ENCODE measurements at places on chromosomes 7 and 10. TPM values are rescaled to one million over a fixed set of nuclear protein-coding genes. Genes with fewer than 3 reads are reported as not detected.

Gene WDR86
- total RNA-seq = 41.5 TPM

Gene STN1
- total RNA-seq = 20.9 TPM

Gene STARD3NL
- total RNA-seq = 41.2 TPM

Gene PDZD7
- total RNA-seq = 0.28 TPM

Gene OPN1SW
- total RNA-seq = not detected

Gene IL2RA
- total RNA-seq = 0.69 TPM

DNA sequence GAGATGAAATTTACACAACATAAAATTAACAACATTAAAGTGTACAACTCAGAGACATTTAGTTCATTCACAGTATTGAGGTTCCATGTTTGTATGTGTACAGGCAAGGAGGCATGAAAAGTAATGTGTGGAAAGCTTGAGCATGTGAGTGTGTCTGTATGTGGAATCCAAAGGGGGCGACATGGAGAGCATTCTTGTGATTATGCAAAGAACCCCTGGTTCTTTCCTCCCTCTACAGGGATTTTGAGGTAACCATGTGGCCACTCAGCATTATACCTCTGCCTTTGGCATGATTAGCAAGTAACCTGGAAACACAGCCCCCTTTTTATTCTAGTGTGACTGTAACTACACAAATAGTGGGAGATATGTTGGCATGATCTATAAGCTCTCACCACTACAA is 21.0 kb downstream of the OR2F1 start:
- DNase-seq = no peak

DNA sequence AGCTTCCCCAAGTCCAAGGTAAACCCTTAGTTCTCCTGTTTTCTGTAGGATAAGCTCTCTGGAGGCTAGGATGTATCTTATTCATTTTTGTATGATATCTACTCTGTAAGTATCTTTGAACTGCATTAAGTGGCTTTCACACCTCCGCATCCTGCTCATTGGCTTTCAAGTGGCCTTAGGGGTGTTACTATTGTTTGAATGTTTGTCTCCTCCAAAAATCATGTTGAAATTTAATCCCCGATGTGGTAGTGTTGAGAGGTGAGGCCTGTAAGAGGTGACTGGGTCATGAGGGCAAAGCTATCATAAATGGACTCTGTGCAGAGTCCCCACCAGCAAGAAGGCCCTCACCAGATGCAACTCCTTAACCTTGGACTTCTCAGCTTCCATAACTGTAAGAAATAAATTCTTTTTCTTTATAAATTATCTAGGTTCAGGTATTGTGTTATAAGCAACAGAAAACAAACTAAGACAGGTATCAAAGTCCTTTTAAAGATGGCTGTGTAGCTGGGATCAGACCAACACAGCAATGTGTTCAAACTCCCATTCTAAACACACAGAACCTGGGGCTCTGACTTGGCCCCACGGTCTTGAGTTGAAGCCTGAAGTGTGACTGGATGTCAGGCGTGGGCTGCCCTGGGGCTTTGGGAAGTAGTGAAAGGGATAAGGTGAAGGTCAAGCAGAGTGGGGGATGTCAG is 25.9 kb downstream of the TBXAS1 start:
- DNase-seq = no peak

DNA sequence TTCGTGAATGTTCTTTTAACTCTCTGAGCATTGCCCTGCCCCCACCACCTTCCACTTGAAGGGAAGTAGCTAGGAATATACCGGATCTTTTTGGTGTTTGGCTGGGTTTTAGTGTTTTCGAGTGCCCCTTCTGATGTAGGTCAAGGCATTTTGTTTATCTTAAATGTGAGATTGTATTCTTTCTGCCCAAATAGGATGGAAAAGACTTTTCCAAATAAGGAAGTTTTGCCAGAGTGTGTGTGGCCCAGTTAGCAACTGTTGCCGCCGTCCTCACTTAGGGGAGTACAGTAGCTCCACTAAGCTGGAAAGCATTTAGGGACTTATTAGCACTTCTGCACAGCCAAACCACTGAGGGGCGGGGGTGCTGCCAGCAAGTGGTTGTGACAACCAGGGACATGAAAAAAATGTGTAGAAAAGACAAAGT is 29.8 kb upstream of the VCL start:
- no peak for DNase-seq

GRCh38 chr10:48442809-48443177 is 136.3 kb downstream of the MAPK8 start:
- DNase-seq = no peak

DNA sequence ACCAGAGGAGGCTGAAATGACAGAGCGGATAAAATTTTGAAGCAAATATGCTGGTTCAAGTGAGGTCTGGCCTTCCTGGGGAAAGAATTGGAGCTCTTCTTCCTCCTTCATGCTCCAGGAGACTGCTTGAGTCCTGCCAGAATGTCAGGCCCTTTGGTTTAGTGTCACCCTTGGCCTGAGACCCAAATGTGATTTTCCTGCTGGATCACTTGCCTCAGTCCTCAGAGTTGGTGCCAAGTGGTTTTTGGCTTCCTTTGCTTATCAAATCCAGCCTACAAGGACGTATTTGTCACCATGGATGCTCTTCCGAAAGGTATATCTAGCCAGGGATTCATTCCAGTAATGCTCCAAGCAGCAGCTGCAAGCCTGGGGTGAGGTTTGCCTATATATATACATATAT is 118.4 kb downstream of the PLPP4 start:
- DNase-seq = no peak

- no peak for DNase-seq
These were observed 29.2 kb upstream of the ADGRA1 start for GRCh38 chr10:133058331-133059092.

DNA sequence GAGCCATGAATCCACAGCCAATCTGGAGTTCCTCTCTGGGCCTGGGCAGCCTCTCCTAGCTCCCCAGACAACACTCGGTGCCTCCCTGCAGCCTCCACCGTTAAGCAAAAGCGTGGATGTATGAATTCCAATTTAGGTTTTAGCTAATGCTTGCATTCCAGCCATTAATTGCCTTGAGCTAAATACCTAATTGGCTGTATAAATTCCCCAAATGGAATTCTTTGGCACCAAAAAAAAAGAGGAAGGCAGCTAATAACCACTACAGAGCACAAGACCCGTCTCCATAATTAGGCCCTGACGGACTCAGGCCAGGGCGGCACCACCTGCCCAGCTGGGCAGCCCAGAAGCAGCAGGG is 140.5 kb downstream of the PTPRN2 start:
- DNase-seq = no peak

GRCh38 chr7:37945336-37945735 is 24.9 kb downstream of the EPDR1 start:
- no peak for DNase-seq

DNA sequence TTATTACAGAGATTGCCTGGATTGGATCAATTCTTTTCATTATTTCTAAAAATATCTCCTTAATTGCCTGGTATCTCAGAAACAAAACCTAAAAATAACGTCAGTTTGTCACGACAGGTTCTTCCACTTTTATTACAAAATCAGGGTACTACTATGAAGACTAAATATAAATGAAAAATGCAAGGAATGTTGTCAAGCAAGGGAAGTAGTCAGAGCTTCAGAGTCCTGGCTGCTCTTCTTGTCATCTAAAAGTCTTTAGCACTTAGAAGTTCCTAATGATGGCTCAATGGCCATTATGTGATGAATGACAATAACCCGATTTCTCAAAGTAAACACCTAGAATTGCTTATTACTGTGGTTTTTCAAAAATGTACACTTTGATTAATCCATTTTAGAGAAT is 192.2 kb downstream of the SEMA3A start:
- no peak for DNase-seq

DNA sequence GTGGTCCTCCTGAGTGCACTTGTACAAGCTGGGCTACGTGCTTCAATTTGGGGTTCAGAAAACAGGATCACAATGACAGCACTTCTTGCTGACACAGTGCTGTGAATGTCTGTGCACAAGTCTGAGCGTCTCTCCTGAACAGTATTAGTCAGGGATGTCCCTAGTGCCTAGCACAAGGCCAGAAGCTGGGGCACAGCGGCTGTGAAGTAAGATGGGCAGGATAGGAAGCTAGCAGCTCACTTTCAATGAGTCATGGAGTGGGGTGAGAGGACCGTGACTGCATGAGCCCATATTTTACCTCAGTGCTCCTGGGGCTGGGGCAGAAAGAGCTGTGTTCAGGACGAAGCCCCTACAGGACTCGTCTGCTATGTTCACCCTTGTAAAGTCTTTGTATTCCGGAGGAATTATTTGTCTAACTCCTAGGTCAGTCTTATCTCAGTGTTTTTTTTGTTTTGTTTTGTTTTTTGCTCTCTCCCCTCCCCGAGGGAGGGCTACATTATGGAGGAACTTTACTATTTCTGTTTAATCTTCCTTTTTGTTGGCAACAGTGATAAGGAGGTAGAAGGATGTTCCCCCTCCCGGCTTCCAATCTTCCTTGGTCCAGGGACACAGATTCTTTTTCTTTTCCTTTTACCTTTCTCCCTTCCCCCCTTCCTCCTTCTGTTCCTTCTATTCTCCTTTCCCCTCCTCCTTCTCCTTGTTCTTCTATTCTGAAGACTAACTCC is 2.8 kb upstream of the LRMDA start:
- no peak for DNase-seq

DNA sequence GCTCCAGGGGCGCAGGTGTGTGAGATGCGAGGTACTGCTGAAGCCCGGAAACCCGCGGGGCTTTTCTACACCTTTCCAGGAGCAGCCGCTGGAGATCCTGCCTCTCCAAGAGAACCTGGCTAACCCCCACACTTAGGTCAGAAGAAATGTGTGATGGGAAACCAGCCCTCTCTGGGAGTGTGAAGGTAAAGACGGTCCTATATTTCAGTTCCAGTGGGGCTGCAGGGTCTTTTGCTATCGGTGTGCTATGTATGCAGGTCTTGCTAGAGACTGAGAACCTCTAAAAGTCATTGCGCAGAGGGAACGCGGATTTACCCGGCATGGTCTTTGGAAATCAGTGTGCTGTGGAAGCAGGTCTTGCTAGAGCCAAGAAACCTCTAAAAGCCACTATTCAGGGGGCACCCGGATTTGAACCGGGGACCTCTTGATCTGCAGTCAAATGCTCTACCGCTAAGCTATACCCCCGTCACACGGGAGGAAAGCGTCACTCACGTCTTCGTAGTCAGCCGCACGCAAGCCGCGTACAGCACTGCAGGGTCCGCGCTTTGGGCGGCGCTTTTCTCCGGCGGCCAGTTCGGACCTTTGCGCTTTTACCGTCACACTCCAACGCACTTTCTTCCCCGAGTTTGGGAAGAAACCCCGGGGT is 46.0 kb downstream of the ZNF777 start:
- DNase-seq = peak; percentile 57

- DNase-seq = no peak
These were observed 523 bp downstream of the AQP1 start for GRCh38 chr7:30912021-30912730.

- no peak for DNase-seq
These were observed 45.0 kb upstream of the DIP2C start for GRCh38 chr10:734481-734880.

- no peak for DNase-seq
These were observed 35.0 kb downstream of the CCDC146 start for GRCh38 chr7:77157446-77157845.

DNA sequence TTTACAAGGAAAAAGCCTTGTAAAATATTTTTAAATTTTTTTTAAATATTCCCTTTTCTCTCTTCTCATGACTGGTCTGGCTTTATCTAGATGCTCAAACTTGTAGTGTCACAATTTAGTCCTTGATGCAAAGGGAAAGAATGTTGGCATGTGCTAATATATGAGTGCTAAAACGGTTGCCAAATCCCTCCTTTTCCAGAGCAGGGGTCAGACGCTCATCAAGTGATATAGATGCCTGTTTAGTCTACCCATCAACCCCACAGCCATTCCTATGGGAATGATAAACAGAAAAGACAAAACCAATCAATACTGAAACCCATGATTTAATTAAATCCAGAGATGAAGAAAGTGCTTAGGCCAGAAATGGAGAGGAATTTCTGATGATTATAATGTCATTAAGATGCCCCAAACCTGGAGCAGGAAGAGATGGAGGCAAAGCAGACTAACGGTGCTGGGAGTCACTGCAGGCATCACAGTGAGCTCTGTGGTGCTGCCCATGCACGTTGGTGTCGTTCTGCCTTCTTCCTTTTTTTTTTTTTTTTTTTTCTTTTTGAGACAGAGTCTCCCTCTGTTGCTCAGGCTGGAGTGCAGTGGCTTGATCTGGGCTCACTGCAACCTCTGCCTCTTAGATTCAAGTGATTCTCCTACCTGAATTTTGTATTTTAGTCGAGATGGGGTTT is 210.1 kb upstream of the STK17A start:
- no peak for DNase-seq

DNA sequence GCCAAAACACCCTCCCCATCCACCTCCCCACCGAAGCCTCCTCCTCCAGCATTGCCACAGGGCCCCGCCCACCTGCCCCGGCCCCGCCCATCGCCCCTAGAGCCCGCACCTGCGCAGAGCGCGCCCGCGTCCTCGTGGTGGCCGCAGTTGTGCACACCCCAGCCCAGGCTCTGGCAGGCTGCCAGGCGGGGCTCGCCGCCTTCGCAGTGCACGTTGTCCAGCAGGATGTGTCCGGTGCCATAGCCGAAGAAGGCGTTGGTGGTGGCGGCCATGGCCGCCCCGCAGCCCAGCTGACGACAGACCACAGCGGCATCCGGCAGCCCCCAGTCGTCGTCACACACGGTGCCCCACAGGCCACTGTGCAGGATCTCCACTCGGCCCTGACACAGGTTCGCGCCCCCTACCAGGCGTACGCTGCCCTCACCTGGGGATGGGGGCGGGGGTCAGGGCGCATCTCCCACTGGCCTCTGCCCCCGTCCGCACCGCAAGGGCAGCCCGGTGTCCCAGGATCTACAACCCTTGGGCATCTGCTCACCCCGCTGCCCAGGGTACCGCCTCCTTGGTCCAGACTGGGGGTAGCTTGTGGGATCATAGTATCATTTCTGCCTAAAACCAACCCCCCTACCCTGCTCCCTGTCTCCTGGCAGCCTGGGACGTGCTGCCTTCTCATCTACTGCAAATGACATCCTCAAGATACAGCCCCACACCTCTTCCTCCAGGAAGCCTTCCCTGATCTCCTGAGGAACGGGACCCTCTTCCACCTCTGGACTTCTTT is 11.9 kb downstream of the SSC4D start:
- peak; percentile 64 for DNase-seq

DNA sequence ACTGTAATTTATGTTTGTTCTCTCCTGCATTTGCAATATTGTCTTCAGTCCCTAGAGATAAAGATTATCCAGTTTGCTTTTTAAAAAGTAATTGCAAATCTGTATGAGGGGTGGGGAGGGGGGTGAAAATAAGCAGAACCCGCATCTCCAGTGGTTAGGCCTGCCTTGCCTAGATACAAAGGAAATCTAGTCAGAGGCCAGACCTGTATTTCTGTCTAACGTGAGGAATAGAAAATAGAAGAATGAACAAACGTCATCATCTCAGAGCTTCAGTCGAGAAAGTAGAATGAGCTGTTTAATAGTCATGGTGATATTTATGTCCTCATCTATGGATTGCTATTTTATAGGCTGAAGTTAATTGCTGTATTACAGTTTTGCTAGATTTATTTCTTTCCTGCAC is 284.2 kb downstream of the BICC1 start:
- DNase-seq = no peak

GRCh38 chr10:11685787-11686218 is 56.4 kb upstream of the ECHDC3 start:
- DNase-seq = no peak

- DNase-seq = peak; percentile 33
These were observed at the start of gene CHN2 for GRCh38 chr7:29194594-29195427. Gene CHN2 (plus strand): TSS chr7:29194775.

Measured in omental fat pad (tissue), 4 donors.